ENCODE measurements at places on chromosomes 7 and 10.

DNA sequence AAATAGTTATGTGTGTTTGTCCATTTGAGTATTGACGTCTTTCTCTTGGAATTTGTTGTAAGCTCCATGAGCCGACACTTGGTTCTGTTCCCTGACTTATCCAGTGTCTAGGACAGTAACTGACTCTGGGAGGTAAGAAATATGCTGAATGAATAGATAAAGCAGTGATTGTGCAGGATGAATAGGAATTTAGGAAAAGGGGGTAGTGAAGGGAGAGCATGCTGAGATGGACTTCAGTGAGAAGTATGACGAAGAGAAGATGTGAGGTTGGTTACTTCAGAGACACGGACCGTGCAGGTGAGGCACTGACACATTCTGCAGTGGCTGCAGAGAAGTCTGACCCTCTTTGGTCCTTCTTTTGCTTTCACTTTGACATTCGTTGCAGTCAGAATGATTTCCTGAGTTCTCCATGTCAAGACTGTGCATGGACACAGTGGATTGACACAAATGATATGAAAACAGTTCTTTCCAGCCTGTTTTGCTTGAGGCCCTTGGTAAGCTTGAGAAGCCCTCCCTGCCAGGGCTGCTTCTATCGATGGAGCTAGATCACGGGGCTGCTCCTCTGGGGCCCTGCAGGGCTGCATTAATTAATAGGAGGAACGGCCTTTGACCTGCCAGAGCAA is 261.5 kb upstream of the SORCS1 start:
- no peak for DNase-seq

DNA sequence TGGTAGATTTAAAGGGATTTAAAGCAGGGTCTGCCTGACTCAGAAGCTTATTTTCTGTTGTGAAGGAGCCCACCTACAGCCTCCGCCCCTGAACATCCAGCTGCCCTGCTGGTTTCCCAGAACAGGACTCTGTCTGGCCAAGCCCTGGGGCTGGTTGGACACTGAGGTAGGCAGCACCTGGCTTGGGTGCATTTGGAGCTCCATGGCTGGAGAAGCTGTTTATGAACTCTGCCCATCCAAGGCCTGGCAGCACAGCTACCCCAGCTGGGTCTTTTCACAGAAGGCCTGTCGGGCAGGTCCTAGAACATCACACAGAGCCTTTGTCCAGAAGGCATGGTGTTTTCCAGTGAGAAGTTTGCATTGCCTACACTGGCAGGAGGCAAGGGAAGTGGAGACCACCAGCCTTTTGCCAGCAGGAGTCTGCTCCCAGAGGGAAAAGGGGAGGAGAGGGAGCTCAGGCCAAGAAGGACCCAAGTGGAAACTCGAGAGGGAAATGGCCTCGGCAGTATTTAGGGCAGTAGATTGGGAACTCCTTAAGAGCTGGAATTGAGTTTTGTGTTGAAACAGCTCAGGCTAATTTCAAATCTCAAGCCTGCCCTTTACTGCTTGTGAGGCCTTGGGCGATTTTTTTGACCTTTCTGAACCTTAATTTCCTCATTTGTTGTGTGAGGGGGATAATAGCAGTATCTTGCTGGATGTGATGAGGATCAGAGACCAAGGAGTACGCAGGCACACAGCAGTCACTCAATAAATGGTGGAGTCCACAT is 12.3 kb upstream of the PDCD4 start:
- DNase-seq = no peak

- no peak for DNase-seq
Measured at GRCh38 chr7:14596421-14596820, 306.1 kb downstream of the DGKB start.

GRCh38 chr7:30740417-30741181 is 11.3 kb upstream of the INMT start:
- DNase-seq = peak; percentile 36

DNA sequence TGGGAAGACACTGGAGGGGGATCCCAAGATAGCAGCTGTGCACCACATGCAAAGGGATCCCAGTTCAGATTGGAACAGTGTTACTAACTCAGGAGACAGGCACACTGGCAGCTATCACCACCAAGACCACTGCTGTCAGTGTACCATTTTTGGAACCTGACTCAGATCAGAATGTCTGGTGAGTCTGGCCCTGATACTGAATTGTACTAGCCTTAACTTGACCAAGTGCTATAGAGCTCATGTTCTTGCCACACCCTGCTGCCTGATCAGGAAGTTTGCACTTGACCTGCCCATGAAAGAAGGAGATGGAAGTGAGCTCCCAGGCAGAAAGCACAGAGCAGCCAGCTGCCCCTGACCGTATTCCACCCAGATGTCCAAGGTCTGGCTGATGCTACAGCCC is 4.8 kb upstream of the PRRT4 start:
- no peak for DNase-seq

DNA sequence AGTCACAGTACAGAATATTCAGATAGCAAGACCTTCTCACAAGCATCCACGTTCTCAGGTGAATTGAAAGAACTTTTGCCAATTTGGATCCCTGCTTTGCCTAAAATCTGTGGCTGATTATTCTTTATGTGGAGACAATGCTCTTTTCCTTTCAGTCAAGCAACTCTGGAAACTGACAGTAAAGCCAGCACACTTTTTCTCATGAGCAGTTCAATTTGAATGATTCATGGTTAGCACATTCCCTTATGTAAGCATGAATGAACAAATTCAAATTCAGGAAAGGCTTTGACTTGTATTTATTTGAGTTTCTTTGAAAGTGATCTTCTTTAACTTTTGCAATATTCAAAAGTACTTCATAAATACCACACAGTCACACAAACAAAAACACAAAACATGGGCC is 57.6 kb downstream of the MEOX2 start:
- no peak for DNase-seq

DNA sequence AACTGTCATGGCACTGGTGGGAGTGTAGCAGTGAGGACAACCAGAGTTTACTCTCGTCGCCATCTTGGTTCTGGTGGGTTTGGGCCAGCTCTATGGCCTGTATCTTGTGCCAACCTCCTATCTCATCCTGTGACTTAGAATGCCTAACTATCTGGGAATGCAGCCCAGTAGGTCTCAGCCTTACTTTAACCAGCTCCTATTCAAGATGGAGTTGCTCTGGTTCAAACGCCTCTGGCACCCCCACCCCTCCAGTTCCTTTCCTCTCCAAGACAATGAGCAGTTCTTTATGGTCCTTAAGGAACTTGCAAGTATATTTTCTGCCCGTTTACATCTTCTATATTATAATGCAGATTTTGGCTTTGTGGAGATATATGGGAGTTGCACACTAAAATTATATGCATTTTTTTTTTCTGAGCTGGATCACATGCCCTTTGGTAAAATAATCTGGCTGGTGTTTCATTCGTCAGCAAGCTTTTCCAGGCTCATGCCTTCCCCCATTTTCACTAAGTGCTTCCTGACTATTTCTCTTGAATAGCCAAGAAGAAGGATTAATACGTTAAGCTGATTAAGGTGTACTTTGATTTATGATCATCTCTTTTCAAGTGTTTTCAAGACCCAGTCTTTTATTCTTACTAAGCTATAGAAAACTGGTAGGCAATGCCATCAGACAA is 11.2 kb upstream of the WIPF3 start:
- no peak for DNase-seq

- no peak for DNase-seq
Measured at GRCh38 chr10:103958996-103959395, 7.9 kb upstream of the SLK start.

DNA sequence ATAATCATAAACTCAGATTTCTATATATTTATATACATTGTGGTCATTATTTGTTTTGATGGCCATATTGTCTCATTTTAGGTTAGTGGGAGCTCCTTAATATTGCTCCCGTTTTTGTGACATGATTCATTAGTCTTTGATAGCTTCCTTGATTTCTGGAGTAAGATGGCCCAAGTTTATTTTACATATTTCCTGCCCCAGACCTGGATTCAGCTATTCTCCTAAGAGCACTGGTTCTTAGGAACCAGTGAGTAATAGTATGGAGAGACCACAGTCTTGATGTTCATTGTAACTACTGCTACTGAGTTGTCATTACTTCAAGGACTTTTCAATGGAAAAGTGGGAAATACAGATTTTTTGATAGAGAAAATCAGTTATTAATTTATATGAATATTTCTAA is 6.0 kb downstream of the TFPI2 start:
- no peak for DNase-seq

- DNase-seq = no peak
Measured at GRCh38 chr7:74311305-74311744, 22.1 kb downstream of the CLIP2 start.

- DNase-seq = no peak
Measured at GRCh38 chr10:5292196-5292735, 72.5 kb upstream of the UCN3 start.

- no peak for DNase-seq
Measured at GRCh38 chr7:24877790-24878311, 102.1 kb downstream of the OSBPL3 start.

- no peak for DNase-seq
Measured at GRCh38 chr7:74568658-74569057, 88.9 kb upstream of the GTF2I start.

- DNase-seq = no peak
Measured at GRCh38 chr10:103231047-103231551, 14.6 kb upstream of the RPEL1 start.

GRCh38 chr7:50684713-50685075 is 98.0 kb downstream of the GRB10 start:
- no peak for DNase-seq

GRCh38 chr7:151249034-151249731 is 689 bp upstream of the SMARCD3 start:
- no peak for DNase-seq

DNA sequence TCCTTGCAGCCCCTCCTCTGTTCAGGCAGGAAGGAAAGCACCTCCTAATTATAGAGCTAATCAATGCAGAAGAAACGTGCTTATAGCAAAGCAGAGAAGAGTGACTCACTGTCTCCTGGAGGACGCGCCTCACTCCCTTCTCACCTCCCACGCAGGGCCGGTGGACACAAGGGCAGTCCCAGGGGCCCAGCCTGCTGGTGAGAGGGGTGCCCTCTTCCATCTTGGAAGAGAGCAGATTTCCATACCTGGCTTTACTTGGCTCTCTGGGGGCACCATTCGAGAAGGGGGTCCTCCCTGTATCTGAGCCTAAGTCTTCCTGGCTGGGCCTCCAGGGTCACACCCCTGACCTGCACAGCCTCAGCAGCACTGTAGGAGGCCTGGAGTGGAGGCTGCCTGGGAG is 55.8 kb downstream of the RASGEF1A start:
- DNase-seq = no peak

DNA sequence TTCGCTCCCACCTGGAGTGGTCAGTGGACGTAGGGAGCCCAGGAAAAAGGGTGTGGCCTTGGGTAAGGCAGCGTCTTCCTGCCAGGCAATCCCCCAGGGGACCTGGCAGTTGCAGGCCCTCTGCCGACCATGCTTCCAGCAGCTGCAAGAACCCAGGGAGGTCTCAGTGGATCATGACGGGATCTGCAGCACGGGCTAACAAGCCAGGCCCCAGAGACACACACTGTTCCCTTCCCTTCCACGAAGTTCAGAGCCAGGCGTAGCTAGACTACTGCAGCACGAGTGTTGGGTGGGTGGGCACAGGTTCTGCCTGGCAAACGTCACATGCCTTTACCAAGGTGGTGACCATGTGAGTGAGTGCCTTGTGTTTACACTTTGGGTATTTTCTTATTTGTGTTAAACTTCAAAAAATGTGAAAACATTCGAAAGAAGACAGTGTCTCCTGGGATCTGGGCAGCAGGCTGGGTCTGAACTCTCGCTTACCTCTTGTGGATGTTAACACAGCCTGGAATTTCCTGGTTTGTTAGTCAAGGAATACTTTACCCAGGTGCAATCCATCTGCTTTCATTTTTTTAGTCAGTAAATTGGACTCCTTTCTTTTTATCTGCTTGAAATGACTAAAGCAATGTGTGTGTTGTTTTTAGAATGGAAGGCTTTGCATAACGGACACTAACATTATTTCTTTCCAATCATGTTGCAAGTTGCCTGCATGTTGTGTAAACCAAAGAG is 48.2 kb upstream of the VIPR2 start:
- no peak for DNase-seq

GRCh38 chr7:16295558-16295957 is 125.8 kb downstream of the CRPPA start:
- no peak for DNase-seq

- no peak for DNase-seq
Measured at GRCh38 chr10:132696728-132697577, 89.0 kb downstream of the NKX6-2 start.
